Uterus (tissue), 4 donors: ENCODE measurements at places on chromosomes 2 and 18. TPM values are rescaled to one million over a fixed set of nuclear protein-coding genes. Genes with fewer than 3 reads are reported as not detected.

Gene CYRIA
- total RNA-seq: 29.6 TPM

Gene VIT
- 1.6 TPM for total RNA-seq

DNA sequence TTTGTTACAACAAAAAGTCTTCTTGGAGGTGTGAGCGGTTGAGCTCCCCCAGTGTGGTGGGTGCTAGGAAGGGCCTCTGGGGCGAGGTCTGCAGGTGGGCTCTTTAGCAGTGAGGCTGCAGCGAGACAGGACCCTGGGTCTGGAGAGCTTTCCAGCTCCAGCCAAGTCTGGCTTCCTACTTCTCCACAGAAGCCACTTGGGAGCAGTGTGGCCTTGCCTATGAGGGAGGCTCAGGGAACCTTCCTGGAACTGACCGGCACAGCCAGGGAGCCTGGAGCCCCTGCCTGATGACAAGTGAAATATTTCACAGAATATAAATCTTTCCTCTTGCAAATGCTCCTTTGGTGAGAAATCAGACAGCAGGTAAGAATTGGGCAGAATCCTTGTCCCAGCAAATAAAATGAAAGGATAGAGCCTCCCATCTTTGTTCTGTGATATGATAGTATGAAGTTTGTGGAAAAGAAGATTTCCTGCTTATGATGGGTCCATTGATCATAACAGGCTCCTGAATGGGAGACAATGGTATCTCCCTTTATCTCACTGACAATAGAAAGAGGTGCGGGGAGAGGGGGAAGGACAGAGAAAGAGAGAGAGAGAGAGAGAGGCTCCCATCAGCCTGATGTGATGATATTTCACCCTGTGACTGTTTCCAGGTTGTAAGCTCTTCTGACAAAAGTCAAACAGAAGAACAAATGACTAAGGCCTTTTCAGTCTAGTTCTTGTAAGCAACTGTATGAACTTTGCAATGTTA is 289.8 kb upstream of the SPRED2 start:
- no peak overlapping the region for H3K27ac ChIP-seq
- no peaks in the 10 kb centered on the region for H3K4me1 ChIP-seq
- H3K27me3 ChIP-seq: no peaks in the 10 kb centered on the region
- no peak overlapping the region for H3K4me3 ChIP-seq
- no peaks in the 10 kb centered on the region for H3K36me3 ChIP-seq
- DNase-seq: peak; percentile 61

DNA sequence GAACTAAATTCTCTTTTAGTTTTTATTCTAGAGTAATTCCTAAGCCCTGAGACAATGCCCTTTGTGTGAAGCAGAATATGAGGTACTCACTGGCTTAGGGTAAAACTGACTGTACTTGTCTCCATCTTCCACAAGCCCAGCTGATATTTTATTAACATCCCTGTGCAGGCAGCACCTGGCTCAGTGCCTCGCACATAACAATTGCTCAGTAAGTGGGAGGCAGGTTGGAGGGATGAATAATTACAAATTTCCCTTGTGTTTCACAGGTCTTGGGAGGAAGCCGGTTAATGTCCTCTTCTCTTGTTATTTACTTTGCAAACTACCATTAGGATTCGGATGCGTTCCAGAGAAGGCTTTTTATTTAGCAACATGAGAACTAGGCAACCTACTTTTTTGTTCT is 249.8 kb upstream of the FSHR start:
- no peaks in the 10 kb centered on the region for H3K4me1 ChIP-seq
- no peaks in the 10 kb centered on the region for H3K27me3 ChIP-seq
